ENCODE measurements at places on chromosomes 3 and 15.

DNA sequence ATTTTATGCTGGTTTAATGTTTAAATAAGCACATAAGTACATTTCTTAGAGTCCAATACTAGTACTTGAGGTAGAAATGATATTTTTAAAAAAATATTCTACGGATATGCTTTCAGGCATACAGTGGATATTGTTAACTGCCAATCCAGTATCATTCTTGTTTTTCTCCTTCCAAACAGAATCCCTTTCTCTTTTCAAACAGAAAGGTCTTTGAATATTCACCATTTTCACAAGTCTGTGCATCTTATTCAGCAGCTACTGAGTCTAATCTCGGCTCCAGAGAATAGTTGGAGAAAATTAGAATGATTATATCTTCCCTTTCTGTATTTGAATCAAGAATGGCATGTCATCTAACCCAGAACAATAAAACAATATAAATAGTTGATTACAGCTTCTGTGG lies 174.5 kb downstream of the GOLGA6L6 start:
- no peak for DNase-seq

- no peak for DNase-seq
Measured at GRCh38 chr3:153032891-153033290, 129.1 kb upstream of the RAP2B start.

DNA sequence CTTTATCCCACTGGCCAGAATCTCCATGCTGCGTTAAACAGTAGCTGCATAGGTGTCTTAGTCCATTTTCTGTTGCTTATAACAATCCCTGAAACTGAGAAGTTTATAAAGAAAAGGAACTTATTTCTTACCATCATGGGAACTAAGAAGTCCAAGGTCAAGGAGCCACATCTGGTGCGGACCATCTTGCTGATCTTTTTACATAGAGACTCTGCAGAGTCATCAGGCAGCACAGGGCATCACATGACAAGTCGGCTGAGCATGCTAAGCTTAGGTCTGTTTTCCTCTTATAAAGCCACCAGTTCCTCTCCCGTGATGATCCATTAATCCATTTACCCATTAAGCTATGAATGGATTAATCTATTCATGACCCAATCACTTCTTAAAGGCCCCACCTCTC lies 22.4 kb upstream of the FAM174B start:
- no peak for DNase-seq

- DNase-seq = no peak
Measured at GRCh38 chr15:60379525-60380274, 18.1 kb downstream of the ANXA2 start.

DNA sequence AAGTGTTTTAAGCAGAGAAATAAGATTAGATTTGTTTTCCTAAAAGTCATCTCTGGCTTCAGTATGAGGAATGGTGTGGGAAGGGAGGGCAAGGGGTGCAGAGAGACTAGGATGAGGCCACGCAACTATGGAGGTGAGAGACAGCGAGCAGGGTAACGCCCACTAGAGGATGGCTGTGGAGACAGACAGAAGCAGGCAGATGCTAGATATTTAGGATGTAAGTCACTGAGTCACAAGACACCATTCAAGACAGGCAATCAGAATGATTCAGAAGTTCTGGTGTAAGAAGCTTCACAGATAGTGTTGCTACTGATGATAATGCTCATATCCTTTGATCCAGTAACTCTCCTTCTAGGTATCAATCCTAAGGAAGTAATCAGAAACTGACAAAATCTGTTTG lies 19.1 kb downstream of the HSPBAP1 start:
- DNase-seq = no peak

- DNase-seq = no peak
Measured at GRCh38 chr3:51961602-51962569, 5.4 kb downstream of the PCBP4 start.

GRCh38 chr3:56856752-56857151 lies 55.0 kb upstream of the ARHGEF3 start:
- no peak for DNase-seq

DNA sequence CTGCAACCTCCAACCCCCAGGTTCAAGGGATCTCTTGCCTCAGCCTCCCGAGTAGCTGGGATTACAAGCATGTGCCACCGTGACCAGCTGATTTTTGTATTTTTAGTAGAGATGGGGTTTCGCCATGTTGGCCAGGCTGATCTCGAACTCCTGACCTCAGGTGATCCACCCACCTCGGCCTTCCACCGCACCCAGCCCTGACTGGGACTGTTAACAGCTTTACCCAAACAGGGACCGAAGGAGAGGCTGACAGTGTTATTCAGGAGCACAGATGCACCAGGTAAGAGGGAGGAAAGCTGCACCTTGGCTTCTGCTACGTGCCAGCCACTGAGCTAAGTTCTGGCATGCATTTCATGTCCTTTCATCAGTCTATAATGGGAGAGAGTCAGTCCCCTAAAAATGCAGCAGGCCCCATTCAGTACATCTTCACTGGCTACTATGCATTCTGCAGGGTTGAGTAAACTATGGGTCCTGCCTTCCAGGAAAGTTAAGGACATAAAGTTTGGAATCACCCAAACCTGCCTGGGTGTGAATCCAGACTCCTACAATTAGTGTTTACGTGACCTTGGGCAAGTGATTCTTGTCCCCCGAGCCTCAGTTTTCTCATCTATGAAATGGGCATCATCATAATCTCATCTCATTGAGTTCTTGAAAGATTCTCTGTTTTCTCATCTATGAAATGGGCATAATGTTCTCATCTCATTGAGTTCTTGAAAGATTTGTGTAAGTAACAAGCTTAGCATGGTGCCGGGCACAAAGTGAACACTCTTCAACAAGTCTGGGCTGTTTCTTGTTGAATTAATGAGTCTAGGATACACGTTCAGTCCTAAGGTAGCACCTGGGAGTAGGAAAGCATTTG lies 82.2 kb downstream of the CPN2 start:
- DNase-seq = no peak
